Esophagus mucosa (tissue), 1 donor: ENCODE measurements at places on chromosomes 4 and X.

DNA sequence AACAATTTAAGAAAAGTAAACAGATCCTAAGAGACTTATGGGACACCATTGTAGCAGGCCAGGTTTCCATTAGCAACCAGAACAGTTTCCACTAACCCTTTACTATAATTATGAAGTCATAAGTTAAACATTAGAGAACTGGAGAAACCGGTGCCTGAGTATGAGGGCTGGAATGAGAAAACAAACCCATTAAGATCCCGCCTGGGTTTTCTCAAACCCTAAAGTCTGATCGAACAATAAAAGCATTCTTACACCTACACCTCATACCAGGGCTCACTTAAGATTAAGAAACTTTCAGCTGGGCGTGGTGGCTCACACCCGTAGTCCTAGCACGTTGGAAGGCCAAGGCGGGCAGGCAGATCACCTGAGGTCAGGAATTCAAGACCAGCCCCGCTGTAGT is 13.7 kb upstream of the DHX15 start:
- peak; percentile 97 for ATAC-seq

DNA sequence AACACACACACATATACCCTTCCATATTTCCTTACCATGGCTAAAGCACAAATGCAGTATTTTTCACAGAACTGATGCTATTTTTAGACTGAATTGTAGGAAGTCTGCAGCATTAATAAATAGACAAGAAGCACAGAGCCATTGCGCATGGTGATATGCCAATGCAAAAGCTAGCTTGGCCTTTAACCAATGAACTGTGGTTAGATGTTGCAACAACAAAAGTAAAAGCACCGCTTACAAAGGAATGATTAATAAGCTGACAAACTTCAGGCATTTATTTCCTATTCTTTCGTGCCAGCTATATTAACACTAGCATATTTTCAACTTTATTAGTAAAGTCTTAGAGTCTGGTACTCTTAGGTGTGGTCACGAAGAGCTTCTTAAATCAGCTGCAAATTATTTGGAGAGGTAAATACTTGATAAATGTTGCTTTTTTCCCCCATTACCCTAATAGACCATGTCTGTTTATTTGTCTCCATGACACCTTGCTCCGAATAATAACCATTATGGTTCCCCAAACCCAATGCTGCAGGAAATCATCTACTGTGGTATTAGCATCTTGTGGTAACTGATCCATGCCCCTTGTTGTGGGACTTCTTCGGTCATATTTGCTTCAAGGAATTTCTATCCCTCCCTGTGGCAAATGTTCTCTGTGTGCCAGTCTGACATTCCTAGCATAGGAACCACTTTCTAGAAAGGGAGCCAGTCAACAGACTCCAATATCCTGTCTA is 306.1 kb upstream of the TAPT1 start:
- ATAC-seq = peak; percentile 85

GRCh38 chr4:84750260-84750959 is 167.5 kb downstream of the CDS1 start:
- ATAC-seq = peak; percentile 42

DNA sequence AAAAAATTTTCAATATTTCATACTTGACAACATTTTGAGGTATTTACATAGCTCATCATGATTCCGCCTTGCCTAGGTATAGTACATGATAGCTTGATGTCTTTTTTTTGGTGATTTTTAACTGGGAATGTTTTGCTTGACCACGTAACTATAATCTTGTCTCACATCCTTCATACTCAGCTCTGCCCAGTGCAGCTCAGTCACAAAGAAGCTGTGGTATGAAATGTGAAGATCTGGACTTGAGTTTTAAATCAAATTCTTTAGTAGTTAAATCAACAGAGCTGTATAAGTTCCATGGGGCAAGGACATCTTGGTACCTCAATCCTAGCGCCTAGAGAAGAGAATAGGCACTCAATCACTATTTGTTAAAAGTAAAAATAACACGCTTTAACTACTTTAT is 276.3 kb upstream of the DKK2 start:
- no peak for ATAC-seq

- no peak for ATAC-seq
Observed at GRCh38 chr4:94305466-94306225, 37.0 kb downstream of the HPGDS start.

DNA sequence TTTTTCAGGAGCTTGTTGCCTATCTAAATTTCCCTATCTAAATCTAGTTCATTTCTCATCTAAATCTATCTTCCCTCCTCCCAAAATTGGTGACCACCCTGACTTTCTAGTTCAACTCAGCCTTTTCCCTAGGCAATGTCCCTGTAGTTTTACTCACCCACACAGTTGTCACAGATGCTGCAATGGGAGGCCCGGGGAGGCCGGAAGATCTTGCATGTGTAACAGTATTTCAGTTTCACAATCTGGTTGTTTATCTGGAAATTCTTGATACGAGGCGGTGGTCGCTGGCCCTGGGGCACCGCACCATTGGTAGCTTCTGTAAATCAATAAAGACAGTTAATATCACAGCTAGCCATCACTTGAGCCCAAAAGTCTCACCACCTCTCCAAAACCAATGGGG is 20.2 kb downstream of the ZDHHC9 start:
- no peak for ATAC-seq

DNA sequence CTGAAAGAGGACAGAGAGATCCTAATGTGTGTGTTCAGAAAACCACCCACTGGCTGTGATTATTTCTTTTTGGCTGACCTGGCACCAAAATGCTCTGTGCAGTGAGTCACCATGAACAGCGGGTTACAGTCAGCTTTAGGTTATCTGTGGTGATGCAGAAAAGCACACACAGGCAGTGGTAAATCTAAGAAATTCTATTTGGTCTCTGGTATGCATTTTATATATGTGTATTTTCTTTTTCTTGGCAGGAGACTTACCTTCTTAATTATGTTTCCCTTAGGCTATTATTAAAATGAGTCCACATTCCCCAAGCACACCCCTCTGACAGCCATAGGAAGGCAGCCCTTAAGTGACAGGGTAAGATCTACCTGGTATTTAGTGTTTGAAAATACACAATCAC is 79.1 kb upstream of the TFDP3 start:
- ATAC-seq = no peak

- no peak for ATAC-seq
Observed at GRCh38 chrX:20263474-20263873, 3.2 kb downstream of the RPS6KA3 start.

- ATAC-seq = peak; percentile 49
Observed at GRCh38 chr4:17029964-17030363, 131.5 kb upstream of the LDB2 start.

GRCh38 chrX:41442824-41443550 is 4.2 kb upstream of the NYX start:
- peak; percentile 6 for ATAC-seq

- no peak for ATAC-seq
Observed at GRCh38 chr4:96035727-96036126, 195.8 kb downstream of the PDHA2 start.

DNA sequence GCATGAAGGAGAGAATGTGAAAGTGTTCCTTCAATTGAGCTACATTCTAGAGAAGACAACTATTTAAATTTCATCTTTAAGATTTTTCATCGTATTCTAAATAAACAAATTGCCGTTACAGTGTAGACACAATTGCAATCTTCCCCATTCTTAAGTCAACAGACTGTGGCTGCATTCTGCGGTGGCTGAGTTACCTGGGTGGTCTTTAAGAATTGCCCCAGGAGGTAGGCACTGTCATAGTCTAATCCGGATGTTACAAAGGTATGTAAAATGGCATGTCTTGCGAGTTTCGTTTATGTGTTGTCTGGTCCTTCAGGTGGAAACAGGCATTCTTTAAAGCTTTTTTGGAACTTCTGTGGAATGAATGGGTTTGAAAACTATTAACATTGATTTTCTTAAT is 586.1 kb upstream of the PITX2 start:
- no peak for ATAC-seq

DNA sequence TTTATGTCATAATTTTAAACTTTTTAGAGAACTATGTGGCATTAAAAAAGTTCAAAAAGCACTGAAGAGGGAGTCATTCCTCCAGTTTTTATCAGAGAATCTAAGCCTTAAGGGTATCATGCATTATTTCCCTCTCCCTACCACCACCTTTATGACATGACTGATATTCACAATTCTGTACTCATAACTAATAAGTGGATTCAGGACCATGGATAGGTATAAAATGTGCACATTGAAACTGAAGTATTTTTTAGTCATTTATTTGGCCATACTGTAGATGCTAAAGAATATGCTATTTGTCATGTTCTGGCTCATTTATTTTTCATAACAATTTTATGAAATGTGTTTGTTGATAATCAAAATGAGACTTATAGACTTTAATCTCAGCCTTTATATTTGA is 897.5 kb upstream of the AGA start:
- no peak for ATAC-seq

DNA sequence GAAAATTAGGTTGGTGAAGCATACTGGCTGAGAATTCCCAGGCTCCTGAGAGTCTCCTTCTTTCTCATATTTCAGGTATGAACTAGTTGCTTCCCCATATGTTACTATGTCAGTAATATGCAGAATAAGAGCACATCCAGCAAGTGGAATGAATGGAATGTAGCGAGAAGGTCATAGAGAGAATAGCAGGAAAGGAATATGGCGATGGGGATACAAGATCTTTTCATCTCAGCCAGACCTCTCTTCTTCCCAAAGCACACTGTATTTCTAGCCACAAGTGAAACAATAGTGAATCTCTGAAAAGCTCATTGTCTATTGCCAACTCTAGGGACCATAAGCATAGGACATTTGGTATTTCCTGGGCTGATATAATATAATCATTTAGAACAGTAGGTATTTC is 54.6 kb upstream of the MMAA start:
- ATAC-seq = no peak

DNA sequence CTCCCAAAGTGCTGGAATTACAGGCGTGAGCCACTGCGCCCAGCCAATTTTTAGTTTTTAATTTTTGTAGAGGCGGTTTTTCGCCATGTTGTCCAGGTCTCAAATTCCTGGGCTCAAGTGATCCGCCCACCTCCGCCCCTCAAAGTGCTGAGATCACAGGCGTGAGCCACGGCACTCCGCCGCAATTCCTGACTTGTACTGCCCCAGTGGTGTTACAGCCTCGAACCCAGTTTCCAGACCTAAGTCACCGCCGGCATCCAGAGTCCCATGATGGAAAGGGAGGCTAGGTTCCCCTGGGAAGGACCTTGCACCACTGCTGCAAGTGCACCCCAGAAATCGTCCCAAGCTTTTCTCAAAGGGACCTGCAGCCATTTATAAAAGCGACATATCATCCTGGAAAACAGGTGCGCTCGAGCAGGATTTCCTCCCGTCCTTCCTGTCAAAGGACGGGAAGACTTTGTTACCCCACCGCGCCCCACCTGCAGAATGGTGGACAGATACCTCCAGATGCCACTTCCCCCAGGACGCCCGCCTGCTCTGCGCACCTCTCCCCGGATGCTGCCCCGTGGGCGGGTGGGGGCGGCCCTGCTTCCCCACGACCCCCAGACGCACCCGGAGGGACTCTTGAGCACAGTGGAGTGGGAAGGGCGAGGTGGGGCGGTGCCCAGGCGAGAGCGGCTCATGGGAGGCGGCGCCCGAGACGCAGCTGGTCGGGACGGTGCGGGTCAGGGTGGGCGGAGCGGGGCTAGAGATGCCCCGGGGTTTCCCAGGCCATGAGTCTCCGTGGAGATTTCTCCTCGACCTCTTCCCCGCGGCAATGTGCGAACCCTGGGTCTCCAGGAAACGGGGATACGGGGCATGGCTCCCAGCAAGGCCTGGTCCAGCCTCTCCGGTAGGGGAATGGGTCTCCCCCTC is 947 bp upstream of the RPL10 start:
- ATAC-seq = peak; percentile 74

GRCh38 chr4:53997898-53998297 is 66.5 kb downstream of the CHIC2 start:
- ATAC-seq = no peak

DNA sequence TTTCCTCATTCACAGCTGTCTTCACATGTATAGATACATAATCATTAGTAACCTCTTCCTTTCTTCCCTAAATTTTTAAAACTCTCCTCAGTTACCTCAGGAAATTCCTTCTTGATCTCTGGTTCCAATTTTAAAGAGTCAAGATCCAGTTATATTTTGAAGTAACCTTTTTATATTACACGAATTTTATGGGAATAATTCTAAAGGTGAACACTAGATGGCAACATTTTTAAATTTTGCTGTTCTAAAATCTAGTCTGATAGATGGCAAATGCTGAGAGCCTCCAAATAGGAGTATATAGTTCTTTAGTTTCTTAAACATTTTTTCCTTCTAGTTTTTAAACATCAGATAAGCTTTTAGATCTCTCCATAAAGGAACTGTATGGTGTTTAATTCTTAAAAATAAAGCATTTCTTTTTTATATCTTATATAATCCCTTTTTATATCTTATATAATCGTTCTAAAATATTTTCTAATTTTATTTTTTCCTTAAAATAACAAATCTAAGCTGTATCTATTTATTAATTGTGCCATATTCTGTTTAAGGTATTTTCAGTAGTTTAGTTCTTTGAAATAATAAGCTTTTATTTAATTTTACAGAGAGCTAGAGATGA is 37.9 kb upstream of the PAPSS1 start:
- ATAC-seq = no peak

- no peak for ATAC-seq
Observed at GRCh38 chr4:24042094-24042493, 152.2 kb upstream of the PPARGC1A start.

DNA sequence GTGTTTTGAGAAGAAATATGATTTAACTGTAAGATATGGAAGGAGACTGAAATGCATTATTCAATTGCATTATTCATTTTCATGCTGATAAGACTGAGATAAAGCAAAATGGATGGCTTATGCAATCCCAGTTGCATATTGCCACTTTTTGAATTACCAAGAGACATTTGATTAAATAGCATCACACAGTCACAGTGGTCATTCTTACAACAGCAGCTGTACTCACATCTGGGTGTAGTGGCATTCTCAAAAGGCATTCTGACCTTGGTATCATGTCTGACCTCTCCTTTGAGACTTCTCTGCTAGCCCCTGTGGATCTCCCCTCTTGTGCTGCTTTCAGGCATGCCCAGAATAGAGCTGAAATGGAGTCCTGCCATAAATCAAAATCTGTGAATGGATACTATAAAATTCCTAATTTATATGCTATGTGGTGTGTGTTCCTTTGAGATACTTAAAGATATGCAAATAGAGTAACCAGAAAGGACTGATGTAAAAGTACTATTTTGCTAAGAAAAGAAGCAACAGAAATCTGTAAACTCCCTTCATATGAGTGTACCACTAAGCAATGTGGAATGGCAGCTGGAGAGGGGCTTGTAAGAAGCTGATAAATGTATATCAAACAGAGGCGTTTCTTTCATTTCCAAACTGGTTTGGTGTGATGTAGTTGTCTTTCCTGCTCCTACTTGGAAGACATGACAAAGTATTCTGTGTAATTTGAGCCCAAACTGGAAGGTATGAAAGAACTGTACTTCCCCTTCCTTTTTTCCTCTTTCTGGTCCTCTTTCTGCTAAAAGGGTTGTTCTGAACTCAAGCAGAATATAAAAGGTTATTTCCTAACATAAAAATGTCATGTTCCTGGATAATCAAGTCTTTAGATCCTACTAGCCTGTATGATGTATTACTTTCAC is 25.4 kb upstream of the METAP1 start:
- no peak for ATAC-seq

DNA sequence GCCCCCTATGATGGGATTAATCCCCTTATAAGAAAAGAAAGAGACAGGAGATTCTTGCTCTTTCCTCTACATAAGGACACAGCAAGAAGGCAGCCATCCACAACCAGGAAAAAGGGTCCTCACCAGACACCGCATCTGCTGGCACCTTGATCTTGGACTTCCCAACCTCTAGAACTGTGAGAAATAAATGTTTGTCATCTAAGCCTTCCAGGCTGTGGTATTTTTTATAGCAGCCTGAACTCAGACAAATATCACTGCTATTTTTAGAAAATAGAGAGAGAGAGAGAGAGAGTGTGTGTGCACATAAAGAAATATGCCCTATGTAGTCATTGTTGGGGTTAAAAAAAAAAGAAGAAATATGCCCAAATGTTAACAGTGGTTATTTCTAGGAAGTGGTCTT is 104.2 kb downstream of the PAPSS1 start:
- no peak for ATAC-seq
